Natural killer cell (primary cell): ENCODE measurements at places on chromosomes 1 and 21. TPM values are rescaled to one million over a fixed set of nuclear protein-coding genes. Genes with fewer than 3 reads are reported as not detected.

DNA sequence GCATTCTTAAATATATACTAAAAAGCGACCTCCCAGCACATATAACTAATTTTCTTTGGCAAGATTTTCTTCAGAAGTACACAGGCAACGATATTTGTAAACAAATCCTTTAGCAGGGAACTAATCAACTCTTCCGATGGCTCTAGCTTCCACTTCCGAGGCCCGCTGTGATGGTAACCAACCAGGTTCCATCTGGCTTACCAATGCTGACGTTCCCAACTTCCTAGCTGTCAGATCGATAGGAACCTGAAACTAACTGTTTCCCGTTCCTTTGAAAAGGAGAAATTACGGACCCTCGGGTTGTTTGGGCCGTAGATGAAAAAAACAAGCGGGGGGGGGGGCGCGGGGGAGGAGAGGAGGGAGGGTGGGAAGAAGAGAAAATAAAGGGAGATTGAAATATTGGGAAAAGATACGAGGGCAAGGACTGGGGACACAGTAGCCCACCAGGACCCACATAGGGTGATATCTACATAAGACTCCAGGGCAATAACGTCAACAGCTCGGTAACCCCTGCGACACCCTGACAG lies 513 bp downstream of the GTF2B start:
- H3K4me3 ChIP-seq = peak overlapping the region; percentile 97
- no peaks in the 10 kb centered on the region for H3K27me3 ChIP-seq
- DNase-seq = no peak
- peak overlapping the region; percentile 97 for H3K27ac ChIP-seq
- peaks cover 9% of the 10 kb centered on the region for H3K36me3 ChIP-seq
- peaks cover 5% of the 10 kb centered on the region for H3K4me1 ChIP-seq

DNA sequence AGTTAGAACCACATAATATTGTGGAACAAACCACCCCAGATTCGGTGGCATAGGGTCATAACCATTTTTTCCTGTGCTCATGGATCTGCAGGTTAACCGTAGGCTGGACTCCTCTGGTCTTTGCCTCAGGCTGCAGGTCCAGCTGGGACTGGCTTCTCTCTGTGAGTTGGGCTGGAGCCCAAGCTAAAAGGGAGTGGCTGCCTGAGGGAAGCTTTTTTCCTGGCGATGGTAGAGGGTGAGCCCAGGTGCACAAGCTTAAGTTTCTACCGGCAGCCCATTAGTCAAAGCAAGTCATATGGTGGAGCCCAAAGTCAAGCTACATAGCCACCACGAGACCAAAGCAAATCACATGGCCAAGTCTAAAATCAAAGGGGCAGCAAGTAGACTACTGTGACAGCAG lies 13.8 kb downstream of the EPHX4 start:
- H3K27me3 ChIP-seq = no peaks in the 10 kb centered on the region
- no peak overlapping the region for H3K4me3 ChIP-seq
- no peak overlapping the region for H3K27ac ChIP-seq

SLAMF1 gene
- 2.1 TPM for total RNA-seq

DNA sequence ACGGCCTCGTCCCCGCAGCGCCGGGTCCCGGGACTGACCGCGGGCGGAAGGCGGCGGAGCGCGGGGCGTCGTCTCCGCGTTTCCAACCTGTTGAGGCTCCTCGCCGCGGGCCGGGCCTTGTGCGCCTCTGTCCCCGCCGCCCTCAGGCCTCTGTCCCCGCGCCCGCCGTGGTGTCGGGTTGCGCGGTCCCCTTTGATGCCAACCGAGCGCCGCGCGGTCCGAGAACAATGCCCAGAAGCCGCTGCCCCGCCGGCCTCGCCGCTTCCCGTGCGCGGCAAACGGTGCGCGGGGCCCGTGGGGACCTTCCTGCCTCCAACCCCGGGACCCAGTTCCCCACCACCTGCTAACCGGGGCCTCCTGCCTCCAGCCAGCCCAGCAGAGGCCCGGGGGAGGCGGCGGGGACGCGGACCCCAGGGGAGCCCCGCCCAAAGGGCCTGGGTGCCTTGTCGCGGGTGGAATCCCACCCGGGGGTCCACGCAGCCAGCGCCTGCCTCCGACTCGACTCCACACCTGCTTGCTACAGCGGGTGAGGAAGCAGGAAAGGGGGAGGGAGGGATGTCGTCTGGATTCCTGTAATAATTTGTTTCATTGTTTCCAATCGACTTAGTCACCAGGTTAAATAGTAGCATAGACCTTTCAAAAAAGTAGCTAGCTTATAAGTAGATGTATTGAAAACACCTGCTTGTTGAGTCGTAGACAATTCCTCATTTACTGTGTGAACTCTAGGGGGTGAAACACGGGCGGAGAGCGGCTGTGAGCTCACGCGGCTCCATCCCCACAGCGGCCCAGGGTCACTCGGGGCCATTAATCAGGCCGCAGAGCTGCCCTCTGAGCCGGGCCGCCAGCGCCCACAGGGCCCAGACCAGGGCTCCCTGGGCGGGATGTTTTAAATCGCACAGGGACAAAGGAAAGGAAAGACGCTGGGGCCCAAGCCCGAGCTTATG lies 1.1 kb downstream of the COL18A1 start:
- peaks cover 35% of the 10 kb centered on the region for H3K27me3 ChIP-seq
- H3K36me3 ChIP-seq = no peaks in the 10 kb centered on the region
- no peak overlapping the region for H3K4me3 ChIP-seq
- peaks cover 8% of the 10 kb centered on the region for H3K4me1 ChIP-seq

- no peak overlapping the region for H3K4me3 ChIP-seq
- peaks cover 16% of the 10 kb centered on the region for H3K4me1 ChIP-seq
- H3K27ac ChIP-seq = no peak overlapping the region
- no peak for DNase-seq
- no peaks in the 10 kb centered on the region for H3K27me3 ChIP-seq
- peaks cover 21% of the 10 kb centered on the region for H3K36me3 ChIP-seq
Measured at GRCh38 chr1:117622726-117623125, 16.9 kb downstream of the TENT5C start.

SERPINC1 gene
- 0.38 TPM for total RNA-seq

CD34 gene
- 0.30 TPM for total RNA-seq

DNA sequence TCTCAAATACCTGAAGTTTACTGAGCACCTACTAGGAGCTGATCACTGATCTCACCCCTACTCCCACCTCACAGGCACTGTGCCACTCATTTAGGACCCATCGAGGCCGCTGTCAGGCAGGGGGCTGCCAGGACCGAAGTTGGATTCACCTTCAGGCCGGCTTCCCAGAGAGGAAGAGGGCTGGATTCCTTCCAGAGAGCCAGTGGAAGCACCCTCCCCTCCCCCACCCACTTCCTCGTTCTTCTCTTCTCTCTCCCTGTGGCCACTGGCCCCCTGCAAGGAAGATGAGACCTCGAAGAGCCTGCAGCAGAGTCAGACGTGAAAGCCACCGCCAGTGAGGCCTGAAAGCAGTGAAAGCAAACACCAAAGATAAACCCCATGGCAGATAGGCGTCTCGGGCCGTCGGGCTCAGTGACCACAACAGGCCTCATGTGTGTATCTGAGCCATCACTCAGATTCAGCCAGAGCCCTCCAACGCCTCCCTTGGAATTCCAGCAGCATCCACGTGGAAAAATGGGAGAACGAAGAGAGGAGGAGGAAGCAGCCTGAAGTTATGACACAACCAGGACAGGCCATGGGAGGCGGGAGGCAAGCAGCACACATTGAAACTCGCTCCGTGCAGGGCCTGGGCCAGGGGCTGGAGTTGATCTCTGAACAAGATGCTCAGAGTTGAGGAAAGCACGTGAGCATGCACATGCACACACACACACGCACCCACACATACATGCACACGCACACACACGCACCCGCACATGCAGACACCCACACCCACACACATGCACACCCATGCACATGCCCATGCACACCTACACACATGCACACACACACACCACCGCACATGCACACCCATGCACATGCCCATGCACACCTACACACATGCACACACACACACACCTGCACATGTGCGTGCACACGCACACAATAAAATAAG lies 6.2 kb upstream of the AGTRAP start:
- no peaks in the 10 kb centered on the region for H3K27me3 ChIP-seq
- no peak for DNase-seq
- H3K27ac ChIP-seq = peak overlapping the region; percentile 59
- H3K4me1 ChIP-seq = peaks cover 62% of the 10 kb centered on the region

- DNase-seq = no peak
- no peak overlapping the region for H3K4me3 ChIP-seq
- no peak overlapping the region for H3K27ac ChIP-seq
Measured at GRCh38 chr1:239912471-239912870, 179.2 kb upstream of the FMN2 start.

- no peaks in the 10 kb centered on the region for H3K27me3 ChIP-seq
- H3K4me1 ChIP-seq = peaks cover 3% of the 10 kb centered on the region
- H3K36me3 ChIP-seq = no peaks in the 10 kb centered on the region
- DNase-seq = no peak
- H3K27ac ChIP-seq = no peak overlapping the region
- H3K4me3 ChIP-seq = no peak overlapping the region
Measured at GRCh38 chr1:8685463-8685862, 132.0 kb downstream of the RERE start.

DNA sequence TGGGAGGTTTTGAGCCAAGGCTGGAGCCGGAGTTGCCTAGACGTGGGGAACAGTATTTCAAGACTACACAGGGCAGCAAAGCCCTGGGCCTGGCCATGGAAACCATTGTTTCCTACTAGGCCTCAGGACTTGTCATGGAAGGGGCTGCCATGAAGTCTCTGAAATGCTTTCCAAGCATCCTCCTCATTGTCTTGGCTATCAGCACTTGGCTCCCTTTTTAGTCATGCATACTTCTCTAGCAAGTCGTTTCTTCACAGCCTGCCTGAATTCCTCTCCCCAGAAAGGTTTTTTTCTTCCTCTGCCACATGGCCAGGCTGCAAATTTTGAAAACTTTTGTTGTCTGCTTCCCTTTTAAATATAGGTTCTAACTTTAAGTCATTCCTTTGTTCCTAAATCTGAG lies 406.6 kb upstream of the TMPRSS15 start:
- no peak overlapping the region for H3K27ac ChIP-seq
- H3K36me3 ChIP-seq = no peaks in the 10 kb centered on the region
- no peak overlapping the region for H3K4me3 ChIP-seq
- H3K4me1 ChIP-seq = no peaks in the 10 kb centered on the region
- no peaks in the 10 kb centered on the region for H3K27me3 ChIP-seq

DNA sequence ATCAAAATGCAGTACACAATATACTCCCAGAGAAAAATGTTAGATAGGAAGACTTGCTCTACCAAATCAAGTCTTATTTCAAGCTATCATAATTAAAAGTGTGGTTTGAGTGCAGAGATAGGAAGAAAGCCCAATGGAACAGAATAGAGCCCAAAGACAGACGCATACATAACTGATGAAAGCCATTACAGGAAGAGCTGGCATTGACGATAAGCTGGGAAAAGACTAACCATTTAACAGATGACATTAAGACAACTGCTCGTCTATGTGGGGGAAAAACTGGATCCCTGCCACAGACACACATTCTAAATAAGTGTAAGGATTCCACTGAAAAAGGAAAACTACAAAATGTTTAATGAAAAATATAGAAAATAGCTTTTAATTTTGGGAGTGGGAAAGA lies 85.5 kb downstream of the NGF start:
- H3K4me3 ChIP-seq = no peak overlapping the region
- H3K4me1 ChIP-seq = no peaks in the 10 kb centered on the region
- H3K27me3 ChIP-seq = no peaks in the 10 kb centered on the region
- H3K27ac ChIP-seq = no peak overlapping the region
- DNase-seq = no peak

- H3K27ac ChIP-seq = no peak overlapping the region
- DNase-seq = no peak
- no peaks in the 10 kb centered on the region for H3K27me3 ChIP-seq
- no peaks in the 10 kb centered on the region for H3K4me1 ChIP-seq
Measured at GRCh38 chr1:177959811-177960515, 9.9 kb downstream of the SEC16B start.

TMEM69 gene
- total RNA-seq = 9.3 TPM

- no peaks in the 10 kb centered on the region for H3K4me1 ChIP-seq
- H3K27ac ChIP-seq = no peak overlapping the region
- no peaks in the 10 kb centered on the region for H3K27me3 ChIP-seq
- H3K36me3 ChIP-seq = no peaks in the 10 kb centered on the region
Measured at GRCh38 chr1:78687914-78688313, 38.3 kb downstream of the IFI44 start.

DNM3 gene
- total RNA-seq = 3.3 TPM

BEST4 gene
- total RNA-seq = 0.28 TPM

PKNOX1 gene
- 25.5 TPM for total RNA-seq

DNA sequence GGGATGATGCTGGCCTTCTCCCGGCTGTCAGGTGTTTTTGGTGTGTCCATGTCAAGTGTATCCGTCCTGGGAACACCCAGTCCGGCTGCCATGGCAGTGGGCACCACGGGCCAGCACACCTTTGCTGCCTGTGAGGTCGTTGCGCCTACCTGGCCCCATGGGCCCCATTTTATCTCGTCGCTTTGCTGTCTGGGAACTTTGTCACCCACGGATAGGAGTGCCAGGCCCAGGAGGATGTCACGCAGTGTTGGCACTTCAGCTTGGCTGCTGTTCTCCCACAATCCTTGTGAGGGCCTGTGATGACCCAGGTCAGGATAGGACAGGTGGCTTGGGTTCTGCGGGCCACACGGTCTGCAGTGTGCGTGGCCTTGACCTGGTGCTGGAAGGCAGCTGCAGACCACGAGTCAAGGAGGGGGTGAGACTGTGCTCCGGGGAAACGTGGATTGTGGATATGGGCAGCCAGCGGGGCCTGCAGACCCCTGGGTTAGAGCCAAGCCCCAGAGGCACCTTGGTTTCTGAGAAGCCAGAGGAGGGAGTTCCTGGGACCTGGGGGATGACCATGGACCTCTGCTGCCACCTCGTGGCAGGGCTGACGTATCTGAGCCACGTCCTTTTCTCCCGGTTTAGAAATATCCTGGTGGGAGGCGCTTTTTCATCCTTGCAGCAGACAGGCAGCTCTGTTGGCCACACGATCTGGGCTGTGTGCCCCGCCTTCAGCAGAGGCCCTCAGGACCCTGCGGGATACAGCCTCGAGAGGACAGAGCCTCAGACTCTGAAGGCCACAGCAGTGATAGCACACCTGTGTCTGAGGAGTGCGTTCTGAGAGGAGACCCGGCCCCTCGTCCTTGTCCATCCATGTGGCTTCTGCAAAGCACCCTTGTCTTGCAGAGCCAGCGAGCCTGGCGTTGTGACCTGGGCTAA lies 161.1 kb upstream of the COL6A1 start:
- H3K4me1 ChIP-seq = no peaks in the 10 kb centered on the region
- no peaks in the 10 kb centered on the region for H3K27me3 ChIP-seq
- peak; percentile 36 for DNase-seq
- no peaks in the 10 kb centered on the region for H3K36me3 ChIP-seq

NHLH2 gene
- not detected for total RNA-seq

DNA sequence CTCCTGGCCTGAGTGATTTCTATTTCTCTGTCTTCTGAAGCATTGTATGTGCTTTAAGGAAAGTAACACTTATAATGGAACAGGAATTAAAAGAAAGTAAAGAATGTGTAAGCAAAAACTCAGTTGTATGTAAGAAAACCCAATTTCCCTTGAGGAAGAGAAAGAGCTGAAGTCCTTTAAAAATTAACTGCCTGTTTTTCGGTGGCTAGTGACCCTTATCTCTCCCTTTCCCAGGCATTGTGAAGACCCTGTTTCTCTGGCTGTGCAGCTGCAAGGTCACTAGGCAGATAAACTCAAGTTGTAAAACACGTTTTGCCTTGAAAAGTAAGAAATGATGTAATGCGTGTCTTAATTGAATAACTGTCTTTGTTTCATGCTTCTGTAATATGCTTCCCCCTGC lies 8.5 kb downstream of the MYOM3 start:
- H3K36me3 ChIP-seq = no peaks in the 10 kb centered on the region
- H3K4me1 ChIP-seq = no peaks in the 10 kb centered on the region
- no peak overlapping the region for H3K27ac ChIP-seq
- H3K27me3 ChIP-seq = no peaks in the 10 kb centered on the region
- DNase-seq = no peak
- no peak overlapping the region for H3K4me3 ChIP-seq

GRCh38 chr1:78171736-78172590 lies 126.2 kb downstream of the GIPC2 start:
- H3K4me1 ChIP-seq = no peaks in the 10 kb centered on the region
- H3K27me3 ChIP-seq = peaks cover 2% of the 10 kb centered on the region
- no peak overlapping the region for H3K4me3 ChIP-seq
- no peak overlapping the region for H3K27ac ChIP-seq
- DNase-seq = no peak
